ENCODE measurements at places on chromosomes 2 and 18.

DNA sequence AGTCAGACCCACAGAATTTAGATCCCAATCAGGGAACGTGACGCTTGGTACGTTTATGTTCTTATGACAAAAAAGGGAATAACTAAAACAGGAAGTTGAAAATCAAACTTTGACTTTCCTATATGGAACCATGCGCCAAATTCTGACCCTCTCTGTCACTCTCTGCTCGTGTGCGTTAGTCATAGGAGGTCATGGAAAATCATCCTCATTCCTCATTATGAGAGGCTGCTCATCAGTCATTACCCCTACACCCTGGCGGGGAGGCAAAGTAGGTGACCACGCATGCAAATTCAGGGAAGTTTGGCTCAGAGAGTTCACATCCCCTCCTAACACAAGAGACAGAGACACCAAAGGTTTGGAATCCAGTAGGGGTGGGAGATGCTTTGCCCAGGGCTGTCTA is 15.5 kb downstream of the IL1F10 start:
- DNase-seq = no peak

GRCh38 chr2:9941996-9942390 is 9.5 kb upstream of the GRHL1 start:
- no peak for DNase-seq

GRCh38 chr18:34880882-34881834 is 160.1 kb upstream of the MAPRE2 start:
- no peak for DNase-seq

DNA sequence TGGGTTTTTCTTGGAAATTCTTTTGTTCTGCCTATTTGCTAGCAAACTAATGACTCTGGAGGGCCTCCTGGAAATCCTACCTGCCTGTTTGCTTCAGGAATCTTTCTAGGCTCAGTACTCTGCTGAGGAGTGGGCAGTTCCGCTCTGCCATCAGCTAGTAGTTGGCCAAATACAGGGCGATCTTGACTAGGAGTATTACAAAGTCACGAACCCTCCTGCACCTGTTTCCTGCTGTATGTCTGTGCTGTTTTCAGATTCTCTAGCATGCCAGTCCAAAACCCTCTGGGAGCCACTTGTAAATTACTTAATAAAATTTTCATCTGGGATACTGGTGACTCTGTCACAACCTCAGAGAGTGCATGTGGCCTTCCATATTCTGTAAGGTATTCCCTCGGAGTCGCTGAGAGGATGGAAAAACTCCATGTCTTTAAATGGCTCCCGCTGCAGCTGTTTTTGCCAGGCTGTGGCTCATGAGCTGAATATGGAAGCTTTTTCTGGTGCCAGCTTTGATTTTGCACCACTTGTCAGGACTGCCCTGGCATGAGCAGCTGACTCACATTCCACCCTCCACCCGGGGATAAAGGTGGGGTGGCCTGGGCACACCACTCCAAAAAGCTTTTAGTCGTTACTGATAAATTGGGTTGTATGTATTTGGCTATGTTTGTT is 123.0 kb downstream of the RTN4 start:
- DNase-seq = no peak

- peak; percentile 49 for DNase-seq
Measured at GRCh38 chr2:69589973-69590652, 53.4 kb downstream of the AAK1 start.

DNA sequence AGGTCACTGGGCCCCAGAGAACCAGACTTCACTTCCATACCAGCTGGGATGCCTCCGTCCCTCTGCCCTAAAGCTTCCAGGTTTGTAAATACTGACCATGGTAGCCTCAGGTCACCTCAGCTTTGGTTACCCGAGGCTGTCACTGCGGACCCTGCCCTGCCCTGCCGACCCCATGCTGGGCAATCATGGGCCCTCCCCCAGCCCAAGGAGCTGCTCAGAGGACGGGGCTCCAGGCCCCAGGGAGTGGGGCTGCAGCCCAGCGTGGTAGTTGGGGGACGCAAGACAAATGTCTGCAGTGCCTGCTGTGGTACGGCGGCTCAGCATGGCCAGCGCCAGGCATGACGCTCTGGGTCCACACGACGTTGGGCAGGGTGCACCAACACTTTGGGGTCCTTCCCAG is 25.3 kb downstream of the RAMP1 start:
- no peak for DNase-seq

DNA sequence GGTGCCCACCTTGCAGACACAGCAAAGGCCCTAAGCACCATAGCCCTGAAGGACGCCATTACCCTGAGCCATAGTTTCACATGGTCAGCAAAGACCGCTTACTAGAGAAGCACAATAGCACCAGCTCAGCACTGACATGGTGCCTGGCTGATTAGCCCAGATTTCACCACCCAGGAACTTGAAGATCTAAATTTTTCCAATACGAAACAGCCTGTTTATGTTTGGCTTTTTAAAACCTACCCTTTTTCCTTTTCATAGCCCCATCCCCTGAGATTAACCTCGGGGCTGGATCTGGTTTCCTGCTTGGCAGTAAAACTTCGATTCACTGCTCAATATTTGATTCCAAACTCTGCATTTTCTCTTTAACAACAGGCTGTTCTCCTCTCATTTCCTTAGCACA is 158.5 kb upstream of the PID1 start:
- DNase-seq = no peak

GRCh38 chr2:15242936-15243461 is 318.1 kb downstream of the NBAS start:
- DNase-seq = peak; percentile 66

DNA sequence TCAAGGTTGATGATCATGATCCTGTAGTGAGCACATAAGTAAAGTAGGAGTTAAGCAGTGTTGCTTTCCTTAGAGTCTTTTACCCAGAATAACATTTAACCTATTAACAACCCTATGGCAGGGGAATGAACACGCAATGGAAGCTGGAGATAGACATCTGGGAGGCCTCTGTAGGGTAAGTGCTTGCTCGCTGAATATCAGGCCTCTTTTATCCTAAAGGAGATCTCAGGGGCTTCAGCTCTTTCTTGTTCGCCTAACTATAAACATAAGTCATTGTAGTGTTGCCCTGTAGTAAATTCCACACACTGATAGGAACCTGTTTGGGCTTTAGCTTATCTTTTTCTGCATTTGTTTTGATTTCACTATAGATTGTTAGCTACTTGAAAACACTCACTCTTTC is 174.4 kb upstream of the TCF4 start:
- no peak for DNase-seq

DNA sequence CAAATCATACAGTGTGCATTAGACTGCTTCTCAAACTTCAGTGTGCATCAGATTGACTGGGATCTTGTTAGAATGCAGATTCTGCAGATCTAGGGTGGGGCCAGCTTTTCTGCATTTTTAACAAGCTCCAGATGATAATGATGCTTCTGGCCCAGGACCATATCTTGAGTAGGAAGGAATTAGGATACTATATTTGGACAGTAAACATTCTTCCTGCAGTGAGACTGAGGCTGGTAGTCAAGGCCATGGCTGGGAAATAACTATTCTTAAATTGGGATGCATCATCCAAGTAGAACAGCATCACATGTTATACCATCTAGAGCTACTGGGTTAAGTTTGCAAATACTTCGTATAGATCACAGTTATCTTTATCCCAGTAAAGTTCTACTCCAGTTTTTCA is 28.4 kb upstream of the ARMC9 start:
- no peak for DNase-seq

Data from hematopoietic multipotent progenitor cell treated with erythropoietin and hydrocortisone succinate and interleukin-3 and kit ligand, for 8 days (in vitro differentiated cells).